ENCODE measurements at places on chromosomes 3 and 15.

DNA sequence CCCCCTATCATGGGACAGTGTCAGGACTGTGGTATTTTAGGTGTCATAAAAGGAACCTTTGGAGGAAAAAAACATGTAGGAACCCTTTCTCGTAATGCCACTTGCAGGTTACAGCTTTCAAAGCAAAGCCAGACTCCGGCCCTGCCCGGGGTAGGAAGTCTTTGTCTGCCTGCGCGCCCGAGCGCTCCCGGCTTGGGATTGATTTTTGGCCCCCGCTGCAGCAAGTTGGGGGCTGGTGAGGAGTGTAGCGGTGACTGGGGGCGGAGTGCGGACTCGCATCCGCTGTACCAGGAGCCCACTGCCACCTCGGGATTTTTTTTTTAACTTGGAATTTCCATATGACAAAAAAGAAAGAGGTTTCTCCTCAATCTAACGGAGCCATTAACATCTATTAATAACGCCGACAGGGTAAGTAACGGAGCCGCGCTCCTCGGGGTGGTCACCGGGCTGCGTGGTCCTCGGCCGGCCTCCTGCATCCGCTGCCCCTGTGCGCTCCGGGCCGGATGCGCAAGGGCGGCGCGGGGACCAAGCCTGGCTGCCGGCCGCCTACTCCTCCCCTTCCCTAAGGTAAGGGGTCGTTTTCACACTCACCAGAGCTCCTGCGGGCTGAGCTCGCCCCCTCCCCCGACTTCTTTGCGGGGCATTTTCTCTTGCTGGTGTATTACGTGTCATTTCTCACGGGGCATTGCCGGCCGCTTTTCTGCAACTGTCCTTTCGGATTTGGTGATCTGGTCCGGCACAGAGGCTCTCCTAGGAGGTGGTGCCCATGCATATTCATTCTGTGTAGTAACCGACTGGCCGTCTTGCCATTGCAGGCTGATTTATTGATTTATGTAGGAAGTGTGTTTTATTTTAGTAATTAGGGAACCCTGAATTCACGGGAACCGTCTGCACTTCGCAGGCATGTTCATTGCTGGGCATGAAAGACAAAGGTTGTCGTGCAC is 219.8 kb upstream of the TOPAZ1 start:
- no peak for DNase-seq

GRCh38 chr3:140920029-140920428 is 21.6 kb upstream of the SLC25A36 start:
- DNase-seq: no peak

- no peak for DNase-seq
Measured at GRCh38 chr15:66138892-66139590, 114.5 kb downstream of the MEGF11 start.

- DNase-seq: no peak
Measured at GRCh38 chr3:138985932-138986331, 20.1 kb downstream of the PRR23A start.

GRCh38 chr15:94670438-94671034 is 439.2 kb downstream of the MCTP2 start:
- DNase-seq: peak; percentile 13

- DNase-seq: peak; percentile 91
Measured at GRCh38 chr3:136277634-136278033, 27.5 kb downstream of the PCCB start.

GRCh38 chr15:79721256-79721655 is 175.6 kb downstream of the MTHFS start:
- no peak for DNase-seq

- peak; percentile 34 for DNase-seq
Measured at GRCh38 chr3:50204804-50205412, at the start of gene SLC38A3. Gene SLC38A3 (plus strand): TSS chr3:50205271. CDS start chr3:50214200, 8,929 bp downstream.

DNA sequence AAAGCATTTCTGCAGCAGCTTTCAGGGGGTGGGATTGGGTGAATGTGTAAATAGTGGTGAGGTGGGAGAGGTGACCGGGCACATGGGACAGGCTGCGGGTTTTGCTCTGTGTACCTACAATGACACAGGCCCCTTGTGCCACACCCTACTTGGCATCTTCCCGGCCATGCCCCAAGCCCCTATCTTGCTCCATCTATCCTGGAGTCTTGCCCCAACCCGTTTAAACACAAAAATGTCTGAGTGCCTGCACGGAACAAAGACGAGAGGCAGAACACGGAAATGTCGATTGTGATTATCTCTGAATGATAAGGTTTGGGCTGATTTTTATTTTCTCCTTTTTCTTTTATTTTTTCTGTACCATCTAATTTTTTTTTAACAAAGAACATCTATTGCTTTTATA is 46.0 kb upstream of the SLC6A1 start:
- DNase-seq: no peak

- no peak for DNase-seq
Measured at GRCh38 chr3:143596957-143597642, 251.2 kb downstream of the SLC9A9 start.

- DNase-seq: no peak
Measured at GRCh38 chr15:63301088-63301487, 23.7 kb downstream of the APH1B start.

DNA sequence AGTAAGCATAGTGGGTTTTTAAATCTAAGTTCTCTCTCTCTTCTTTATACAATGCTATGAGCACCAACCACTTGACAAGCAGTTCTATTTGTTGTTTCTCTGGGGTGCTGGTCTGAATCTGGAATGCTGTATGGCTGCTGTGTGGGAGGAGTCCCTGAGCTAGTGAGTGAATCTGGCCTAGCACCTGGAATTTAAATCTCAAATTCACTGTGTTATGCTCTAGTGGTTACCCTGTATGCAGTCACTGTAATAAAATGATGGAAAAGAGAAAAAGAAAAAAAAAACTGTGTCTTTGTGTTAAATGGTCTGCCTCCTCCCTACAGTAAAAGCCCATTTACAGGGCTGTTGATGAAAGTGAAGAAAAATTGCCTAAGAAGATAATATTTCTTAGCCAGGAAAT is 155.0 kb downstream of the ATP8B4 start:
- no peak for DNase-seq

GRCh38 chr3:168497741-168498140 is 402.0 kb upstream of the GOLIM4 start:
- no peak for DNase-seq

- DNase-seq: peak; percentile 43
Measured at GRCh38 chr15:31412824-31413223, 86.2 kb downstream of the KLF13 start.

GRCh38 chr3:94453864-94454263 is 391.0 kb downstream of the NSUN3 start:
- DNase-seq: no peak

GRCh38 chr3:194971009-194971408 is 285.3 kb downstream of the FAM43A start:
- no peak for DNase-seq

GRCh38 chr3:109819734-109820133 is 482.4 kb upstream of the DPPA4 start:
- no peak for DNase-seq

DNA sequence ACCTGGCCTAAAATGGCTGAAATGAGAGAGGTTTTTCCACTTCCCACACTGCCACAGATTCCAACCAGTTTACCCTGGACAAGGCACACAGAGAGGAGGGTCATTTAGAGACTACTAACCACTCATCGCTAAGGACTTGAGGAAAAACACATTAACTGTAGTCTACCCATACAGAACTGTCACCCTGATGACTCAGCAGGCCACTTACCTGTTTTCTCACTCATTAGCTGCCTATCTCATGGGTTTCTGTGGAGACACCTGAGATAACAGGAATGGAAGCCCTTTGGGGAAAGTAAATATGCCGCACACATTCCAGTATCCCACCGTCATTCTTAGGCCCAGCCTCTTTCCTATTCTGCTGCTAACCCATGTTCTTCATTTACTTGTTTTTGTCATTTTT is 50.0 kb downstream of the ABCC5 start:
- DNase-seq: no peak

DNA sequence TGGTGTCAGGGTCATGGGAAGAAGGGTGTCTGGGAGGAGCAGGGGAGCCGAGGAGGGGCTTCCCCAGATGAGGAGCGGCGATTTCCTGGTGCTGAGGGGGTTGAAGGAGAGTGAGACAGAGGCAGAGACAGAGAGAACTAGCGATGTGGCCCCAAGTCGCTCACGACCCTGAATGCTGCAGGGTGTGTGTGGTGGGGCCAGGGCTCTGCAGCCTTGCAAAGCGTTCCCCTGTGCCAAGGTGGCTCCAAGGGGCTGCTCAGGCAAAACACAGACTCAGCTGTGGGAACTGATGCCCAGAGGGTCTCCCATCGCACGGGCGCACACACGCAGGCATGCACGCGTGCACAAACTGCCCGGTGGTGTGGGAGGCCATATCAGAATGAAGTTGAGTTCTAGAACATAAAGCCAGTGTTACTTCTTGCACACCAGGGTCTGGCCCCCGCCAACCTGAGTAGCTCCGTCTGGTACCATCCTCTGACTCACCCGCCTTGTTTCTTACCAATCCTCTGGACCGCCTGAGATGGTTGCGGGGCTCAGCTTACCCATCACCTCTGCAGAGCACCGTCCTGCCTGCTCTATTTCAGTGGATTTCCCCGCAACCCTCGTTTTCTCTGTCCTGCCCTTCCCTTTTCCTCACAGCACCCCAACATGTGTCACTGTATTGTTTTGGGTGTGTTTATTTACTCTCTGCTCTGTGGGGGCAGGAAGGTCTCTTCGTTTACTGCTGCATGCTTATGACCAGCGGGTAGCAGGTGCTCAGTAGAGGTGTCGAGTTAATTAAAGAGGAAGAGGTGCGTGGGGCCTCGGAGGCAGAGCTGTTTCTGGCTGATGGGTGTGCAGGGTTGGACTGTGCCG is 4.5 kb downstream of the MELTF start:
- no peak for DNase-seq

DNA sequence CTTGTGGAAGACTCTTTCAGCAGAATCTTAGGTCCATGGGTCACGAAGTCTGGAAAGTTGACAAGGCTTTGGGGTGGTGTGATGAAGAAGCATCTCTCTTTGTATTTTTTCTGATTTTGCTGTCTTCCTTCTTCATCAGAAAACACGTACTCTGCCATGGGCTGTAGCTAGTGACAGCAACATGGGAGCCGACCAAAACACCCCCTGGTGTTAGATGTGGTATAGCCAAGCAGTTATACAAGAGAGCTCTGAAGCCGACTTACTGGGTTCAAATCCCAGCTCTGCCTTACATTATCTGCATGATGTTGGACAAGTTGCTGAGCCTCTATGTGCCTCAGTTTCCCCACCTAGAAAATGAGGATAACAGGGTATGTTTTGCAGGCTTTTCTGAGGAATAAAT is 32.9 kb upstream of the LYZL4 start:
- peak; percentile 23 for DNase-seq

Measured in RPMI8226 (cell line).